ENCODE measurements at places on chromosomes 7 and 10.

GRCh38 chr10:98589007-98589406 is 142.3 kb upstream of the HPS1 start:
- DNase-seq, result no peak

DNA sequence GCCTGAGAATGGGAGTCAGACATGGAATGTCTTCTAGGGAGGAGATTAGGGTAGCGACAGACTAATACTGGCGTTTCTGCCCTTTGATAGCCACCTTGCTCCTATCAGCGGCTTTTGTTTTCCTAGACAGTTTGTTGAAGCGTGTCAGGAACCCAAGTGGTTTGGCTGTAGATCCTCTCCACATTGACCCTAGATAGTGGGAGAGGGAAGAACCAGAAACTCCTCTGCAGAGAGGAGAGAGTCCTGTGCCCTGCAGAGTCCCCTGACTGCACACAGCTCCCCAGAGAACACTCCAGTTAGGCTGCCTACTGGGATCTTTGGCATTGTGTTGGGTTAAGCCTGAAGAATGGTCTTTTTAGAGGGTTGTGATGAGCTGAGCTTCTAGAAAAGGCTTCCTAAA is 2.4 kb downstream of the MEPCE start:
- DNase-seq, result no peak

DNA sequence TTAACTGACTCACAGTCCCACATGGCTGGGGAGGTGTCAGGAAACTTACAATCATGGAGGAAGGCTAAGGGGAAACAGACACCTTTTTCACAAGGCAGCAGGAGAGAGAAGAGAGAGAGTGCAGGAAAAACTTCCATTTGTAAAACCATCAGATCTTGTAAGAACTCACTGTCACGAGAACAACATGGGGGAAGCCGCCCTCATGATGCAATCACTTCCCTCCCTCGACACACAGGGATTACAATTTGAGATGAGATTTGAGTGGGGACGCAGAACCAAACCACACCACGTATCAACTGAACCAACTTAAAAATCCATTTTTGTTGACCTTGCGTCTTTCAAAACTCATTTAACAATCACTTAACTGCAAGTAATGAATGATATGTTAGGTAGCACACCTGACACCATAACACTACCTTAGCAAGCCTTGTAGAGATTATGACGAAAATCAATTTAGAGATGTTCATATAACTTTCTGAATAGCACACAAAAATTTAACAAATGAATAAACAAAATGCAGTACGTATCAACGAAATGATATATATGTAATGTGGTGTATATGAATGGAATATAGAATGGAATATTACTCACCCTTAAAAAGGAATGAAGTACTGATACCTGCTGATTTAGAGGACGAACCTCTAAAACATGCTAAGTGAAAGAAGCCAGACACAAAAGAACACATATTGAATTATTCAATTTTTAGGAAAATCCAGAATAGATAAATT is 3.7 kb downstream of the FAM3C start:
- no peak for DNase-seq

GRCh38 chr7:22082553-22082885 is 136.8 kb upstream of the CDCA7L start:
- DNase-seq, result no peak

GRCh38 chr10:24901686-24902399 is 50.6 kb downstream of the PRTFDC1 start:
- DNase-seq, result no peak

GRCh38 chr7:76086070-76086469 is 38.2 kb downstream of the MDH2 start:
- no peak for DNase-seq

DNA sequence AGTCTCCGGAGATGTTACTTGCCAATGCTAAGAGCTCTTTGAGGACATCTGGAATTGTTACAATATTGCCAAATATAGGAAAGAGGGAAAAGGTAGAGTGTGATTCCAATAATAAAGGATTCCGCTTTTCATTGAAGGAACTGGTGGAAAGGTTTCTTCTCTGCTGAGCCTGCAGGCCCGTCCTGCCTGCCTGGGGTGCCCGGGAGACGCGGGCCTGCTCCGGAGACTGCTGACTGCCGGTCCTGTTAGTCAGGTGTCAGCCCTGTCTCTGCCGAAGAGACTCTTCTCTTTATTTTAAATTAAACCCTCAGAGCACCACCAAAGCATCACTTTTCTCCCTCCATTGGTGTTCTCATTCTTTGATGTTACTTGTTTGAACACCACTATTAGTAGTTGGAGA is 2.2 kb downstream of the EGFR start:
- no peak for DNase-seq

DNA sequence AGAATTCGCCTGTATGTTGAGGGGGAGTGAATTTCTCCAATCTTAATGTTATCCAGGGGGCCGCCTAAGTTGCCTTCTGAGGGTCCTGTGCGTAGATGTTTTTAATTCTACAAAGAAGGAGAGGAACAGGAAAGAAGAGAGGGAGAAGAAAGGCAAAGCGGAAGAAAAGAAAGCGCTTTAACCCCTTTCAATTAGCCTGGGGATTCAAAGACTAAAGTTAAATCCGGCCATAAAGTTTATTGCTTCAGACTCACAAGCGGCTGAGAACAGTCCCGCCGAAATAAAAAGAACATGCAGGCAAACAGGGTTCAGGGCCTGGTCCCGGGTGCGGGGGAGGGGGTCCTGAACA is 4.5 kb downstream of the HOXA5 start:
- no peak for DNase-seq

DNA sequence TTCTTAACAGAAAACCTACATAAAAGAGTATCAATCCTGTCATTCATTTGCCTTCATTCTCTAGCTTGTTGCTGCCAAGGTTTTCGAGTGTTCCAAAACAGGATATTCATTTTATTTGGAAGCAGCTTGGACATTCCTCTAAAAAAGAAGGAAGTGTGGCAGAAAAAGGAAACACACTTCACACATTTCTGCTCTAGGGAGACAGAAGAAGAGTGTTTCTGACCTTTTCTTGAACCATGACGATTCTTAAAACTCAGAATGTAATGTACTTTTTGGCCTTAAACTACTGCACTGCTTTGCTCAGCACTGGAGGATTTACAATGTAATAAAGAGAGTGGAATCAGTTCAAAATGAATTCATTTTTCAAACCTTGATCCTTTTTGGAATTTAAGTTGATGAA is 81.3 kb downstream of the SEMA3A start:
- no peak for DNase-seq

DNA sequence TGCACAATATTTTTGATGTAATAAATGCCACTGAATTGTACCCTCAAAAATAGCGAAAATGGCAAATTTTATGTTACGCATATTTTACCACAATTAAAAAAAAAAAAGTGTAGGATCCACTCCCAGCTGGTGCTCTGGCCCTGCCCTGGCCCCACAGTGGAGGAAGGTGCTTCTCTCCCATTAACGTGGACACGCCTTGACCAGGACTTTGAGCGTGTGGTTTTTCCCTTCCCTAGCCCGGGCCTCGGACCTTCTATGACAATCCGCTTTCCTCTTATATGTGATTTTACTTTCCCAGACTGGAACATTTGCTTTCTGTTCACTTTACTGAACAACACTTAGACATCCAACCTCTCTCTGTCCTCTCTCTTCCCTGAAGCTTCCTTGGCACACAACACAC is 29.7 kb upstream of the OCM start:
- DNase-seq, result no peak

GRCh38 chr7:98755138-98755898 is 114.5 kb downstream of the TMEM130 start:
- DNase-seq, result no peak

DNA sequence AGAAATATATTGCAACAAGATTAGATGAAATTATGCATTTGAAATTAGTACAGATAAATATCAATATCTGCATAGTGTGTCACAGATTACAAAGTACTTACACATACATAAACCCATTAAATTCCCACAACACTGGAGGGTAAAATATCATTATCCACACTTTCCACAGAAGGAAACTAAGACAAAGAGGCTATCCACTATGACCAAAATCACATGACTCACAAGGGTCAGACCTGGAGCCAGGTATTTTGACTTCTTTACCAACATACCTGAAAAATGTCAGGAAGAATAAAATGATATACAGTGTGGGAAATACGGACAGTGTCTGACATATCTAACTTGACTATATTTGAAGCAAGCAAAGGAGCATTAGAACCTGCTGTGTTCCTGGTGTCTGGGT is 34.1 kb downstream of the HYCC1 start:
- no peak for DNase-seq

DNA sequence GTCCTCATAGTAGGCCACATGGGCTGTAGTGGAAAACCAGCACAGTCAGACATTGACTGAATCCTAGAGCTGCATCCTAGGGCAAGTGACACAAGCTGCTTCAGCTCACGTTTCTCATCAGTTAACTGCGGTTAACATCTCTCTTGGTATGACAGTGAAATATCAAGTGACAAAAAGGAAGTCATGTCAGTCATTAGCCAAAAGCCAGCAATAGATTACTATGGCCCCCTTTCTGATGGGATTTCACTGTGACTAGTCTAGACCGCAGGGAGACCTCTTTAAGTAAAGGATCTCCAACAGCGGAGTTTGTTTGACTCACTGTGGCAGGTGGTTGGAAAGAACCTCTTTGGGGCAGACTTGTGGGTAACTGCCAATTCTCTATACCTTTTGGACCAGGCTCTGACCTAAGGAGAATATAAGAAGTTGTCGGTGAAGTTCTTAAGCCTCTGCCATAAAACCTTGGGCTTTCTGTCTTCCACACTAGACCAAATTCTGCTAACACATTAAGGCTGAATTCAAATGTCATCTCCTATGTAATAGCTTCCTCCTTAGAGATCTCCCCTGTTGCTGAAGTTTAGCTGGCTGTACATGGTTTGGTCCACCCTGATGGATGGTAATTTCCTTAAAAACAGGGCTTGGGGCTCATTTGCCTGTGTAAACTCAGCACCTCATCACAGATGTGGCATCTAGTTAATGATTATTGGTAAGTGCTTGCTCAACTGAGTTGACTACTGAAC is 115.3 kb downstream of the SGMS1 start:
- DNase-seq, result no peak
